ENCODE measurements at places on chromosomes 3 and 15.

GRCh38 chr3:114351123-114351821, 57.4 kb downstream of the TIGIT start:
- DNase-seq, result no peak

- no peak for DNase-seq
Observed at GRCh38 chr15:56356616-56357015, 8.6 kb upstream of the TEX9 start.

GRCh38 chr15:31040611-31041010, 49.2 kb upstream of the MTMR10 start:
- no peak for DNase-seq

- no peak for DNase-seq
Observed at GRCh38 chr15:47669221-47669620, 48.1 kb upstream of the SEMA6D start.

GRCh38 chr3:29978036-29978435, 628.4 kb upstream of the TGFBR2 start:
- no peak for DNase-seq

- no peak for DNase-seq
Observed at GRCh38 chr15:78360367-78360801, 20.2 kb downstream of the CRABP1 start.

DNA sequence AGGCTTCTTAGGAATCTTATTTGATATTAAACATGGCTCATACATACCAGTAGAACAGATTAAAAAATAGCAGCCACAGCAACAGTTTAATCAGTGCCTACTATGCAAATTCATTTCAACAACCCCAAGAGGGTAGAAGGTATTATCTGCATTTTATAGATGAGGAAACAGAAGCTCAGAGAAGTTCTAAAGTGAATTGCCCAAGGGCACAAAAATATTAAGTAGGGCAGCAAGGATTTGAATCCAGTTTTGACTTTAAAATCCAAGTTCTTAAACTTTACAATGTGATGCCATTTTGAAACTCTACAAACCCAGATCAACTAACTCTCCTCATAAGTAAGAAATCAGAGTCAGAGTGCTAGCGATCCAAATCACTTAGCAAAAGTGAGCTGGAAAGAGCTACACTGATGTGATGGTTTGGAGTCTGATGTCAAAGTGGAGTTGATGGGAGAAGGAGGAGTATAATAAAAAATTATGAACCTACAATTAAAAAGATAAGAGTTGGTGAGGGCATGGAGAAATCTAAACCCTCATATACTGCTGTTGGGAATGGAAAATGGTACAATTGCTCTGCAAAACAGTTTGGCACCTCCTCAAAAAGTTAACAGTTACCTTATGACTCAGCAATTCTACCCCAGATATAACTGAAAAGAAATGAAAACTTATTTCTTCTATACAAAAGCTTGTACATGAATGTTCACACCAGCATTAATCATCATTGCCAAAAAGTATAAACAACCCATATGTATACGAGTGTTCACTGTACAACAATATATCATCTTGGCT, 51.0 kb upstream of the PLXND1 start:
- no peak for DNase-seq

GRCh38 chr3:126465928-126466544, 9.7 kb downstream of the ZXDC start:
- DNase-seq, result peak; percentile 58

DNA sequence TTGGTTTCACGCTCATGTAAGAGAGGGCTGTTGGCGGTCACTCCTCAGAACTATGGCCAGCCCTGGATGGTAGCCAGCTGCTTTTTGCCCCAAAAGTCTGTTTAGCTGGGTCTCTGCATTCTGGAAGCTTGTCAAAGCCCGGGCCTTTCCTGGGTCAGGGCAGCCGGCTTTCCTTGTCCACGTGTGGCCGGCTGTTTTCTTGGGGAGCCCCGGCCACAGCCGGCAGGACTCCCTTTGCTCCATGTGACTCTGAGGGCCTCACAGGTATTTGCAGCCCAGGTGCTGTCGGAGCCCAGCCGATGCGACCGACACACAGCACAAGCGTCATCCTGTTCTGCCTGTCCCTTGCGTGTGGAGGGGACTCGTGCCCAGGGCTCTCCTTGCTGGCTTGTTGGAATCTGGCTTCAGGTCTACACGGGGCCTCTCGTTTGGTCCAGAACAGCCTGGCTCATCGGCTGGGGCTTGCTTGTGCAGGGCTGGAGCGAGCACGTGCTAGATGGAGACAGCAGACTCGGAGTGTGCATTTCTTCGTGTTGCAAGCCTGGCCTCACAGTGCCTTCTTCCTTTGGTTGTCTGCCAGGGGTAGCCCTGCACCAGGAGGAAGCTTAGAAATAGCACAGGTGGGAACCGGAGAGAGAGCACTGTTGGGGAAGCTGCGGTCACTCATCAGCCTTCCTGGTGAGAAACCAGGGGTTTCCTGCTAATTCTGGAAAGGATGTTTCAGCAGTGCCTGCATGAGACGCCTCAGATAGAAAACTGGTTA, 51.5 kb downstream of the PGPEP1L start:
- DNase-seq, result peak; percentile 53

- no peak for DNase-seq
Observed at GRCh38 chr3:152609891-152610290, 225.0 kb upstream of the P2RY1 start.

- DNase-seq, result no peak
Observed at GRCh38 chr3:63918321-63918720, 6.1 kb upstream of the SCAANT1 start.

DNA sequence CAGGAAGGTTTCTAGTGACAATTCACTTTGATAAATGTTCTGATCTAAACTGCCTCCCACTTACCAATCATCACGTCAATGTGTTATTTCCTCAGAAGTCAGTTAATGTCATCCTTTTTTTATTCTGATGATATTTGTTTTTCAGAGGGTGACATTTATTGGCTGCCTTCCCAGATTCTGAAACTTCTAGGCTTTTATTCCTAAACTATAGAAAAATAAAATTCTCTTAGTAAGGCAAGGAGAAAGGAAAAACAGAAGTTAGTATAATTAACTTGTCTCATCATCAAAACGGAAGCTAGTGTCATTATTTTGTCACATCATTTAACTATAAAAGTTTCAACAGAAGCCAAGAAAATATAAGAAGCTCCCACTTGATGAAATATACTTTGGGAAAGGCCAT, 100.0 kb upstream of the C3orf80 start:
- DNase-seq, result no peak

GRCh38 chr3:141151439-141151838, 80.2 kb upstream of the PXYLP1 start:
- peak; percentile 53 for DNase-seq

DNA sequence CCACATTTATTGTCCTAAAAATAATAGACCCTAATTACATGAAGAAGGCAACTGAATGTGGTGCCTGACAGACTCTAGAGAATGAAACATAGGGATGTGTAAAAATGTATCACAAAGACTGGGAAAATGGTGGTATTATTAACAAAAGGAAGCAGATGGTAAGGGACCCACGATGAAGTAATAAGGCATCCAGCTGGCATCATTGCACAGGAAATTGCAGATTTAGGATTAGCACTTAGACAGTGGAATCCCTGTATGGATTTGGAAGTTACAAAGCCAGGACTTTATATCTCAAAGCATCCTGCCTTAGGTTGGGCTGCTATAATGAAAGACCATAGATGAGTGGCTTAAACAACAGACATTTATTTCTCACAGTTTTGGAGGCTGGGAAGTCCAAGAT, 104.3 kb downstream of the PPM1L start:
- DNase-seq, result no peak

DNA sequence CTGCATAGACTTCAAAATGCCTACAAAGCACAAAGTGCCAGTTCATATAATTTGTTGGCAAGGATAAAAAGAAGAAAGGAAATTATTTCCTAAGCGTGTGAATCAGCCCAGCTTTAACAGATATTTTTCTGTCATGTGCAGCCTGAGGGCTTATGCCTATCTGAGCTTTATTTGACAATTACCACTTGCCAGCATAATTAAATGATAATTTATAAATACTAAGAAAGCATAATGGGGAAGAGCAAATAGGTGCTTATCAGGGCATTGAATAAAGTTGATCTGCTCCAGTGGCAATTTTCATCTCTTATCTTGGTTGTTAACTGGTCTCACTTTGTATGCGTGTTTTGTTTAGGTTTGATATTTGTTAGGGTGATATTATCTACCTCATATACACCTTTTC, 313.4 kb upstream of the DNAJC19 start:
- DNase-seq, result no peak

GRCh38 chr3:27800261-27800660, 78.1 kb upstream of the EOMES start:
- no peak for DNase-seq

- no peak for DNase-seq
Observed at GRCh38 chr3:377158-377561, 180.6 kb downstream of the CHL1 start.

DNA sequence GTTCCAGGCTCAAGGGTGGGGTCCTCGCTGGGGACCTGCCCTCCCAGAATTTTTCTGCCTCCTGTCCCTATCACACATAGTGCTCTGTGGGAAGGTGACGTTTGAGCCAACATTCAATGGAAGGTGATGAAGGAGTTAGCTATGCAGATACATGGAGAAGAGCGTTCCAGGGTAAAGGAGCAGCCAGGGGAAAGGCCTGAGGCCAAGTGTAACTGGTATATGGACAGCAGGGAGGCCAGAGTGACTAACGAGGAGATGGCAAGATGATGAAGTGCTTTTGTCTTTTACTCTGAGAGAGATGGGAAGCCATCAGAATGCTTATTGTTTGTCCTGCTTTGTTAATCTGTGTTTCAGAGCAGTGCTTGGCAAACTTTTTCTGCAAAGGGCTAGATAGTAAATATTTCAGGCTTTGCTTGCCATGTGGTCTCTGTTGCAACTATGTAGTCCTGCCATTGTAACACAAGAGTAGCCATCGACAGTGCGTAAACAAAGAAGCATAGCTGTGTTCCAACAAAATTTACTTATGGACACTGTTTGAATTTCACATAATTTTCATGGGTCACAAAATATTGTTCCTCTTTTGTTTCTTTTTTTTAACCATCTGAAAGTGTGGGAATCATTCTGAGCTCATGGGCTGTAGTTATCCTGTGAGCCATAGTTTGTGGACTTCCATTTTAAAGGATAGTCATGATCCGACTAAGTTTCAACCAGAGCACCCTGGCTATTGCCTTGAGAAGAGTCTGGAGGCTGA, 25.8 kb upstream of the PIAS1 start:
- no peak for DNase-seq

- DNase-seq, result no peak
Observed at GRCh38 chr15:50148362-50148963, 29.4 kb upstream of the ATP8B4 start.

DNA sequence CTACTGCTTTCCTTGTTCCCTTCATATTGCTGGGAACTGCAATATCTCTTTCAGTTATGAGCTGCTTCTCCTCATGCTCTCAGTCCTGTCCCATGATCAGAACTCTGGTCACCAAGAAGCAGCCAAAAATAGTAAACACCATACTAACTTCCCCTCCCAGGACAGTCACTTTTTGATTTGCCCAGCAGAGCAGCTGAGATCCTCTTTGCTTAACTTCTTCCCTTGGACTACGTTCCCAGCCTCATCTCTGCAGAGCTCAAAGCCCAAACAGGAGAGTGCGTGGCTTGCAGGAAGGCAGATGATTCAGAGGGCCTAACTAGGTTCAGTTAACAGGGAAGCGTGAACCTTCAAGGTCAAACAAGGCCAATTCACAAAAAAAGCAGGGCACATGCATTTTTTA, 153.2 kb downstream of the CTNNB1 start:
- no peak for DNase-seq

DNA sequence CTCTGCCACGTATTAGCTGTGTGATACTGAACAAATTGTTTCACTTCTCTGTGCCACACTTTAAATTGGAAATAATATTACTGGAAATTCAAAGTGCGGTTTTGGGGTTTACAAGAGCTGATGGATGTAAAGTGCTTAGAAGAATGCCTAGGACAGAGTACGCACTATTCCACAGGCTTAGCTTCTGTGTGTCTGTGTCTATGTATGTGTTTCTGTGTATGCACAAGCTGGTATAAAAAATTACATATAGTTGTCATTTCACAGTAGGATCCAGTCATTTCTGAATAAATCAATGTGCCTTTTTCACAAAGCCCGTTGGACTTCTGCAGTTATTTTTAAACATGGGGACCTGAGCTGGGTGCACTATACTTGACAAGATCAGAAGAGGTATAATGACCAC, 370.4 kb downstream of the TUSC7 start:
- no peak for DNase-seq

DNA sequence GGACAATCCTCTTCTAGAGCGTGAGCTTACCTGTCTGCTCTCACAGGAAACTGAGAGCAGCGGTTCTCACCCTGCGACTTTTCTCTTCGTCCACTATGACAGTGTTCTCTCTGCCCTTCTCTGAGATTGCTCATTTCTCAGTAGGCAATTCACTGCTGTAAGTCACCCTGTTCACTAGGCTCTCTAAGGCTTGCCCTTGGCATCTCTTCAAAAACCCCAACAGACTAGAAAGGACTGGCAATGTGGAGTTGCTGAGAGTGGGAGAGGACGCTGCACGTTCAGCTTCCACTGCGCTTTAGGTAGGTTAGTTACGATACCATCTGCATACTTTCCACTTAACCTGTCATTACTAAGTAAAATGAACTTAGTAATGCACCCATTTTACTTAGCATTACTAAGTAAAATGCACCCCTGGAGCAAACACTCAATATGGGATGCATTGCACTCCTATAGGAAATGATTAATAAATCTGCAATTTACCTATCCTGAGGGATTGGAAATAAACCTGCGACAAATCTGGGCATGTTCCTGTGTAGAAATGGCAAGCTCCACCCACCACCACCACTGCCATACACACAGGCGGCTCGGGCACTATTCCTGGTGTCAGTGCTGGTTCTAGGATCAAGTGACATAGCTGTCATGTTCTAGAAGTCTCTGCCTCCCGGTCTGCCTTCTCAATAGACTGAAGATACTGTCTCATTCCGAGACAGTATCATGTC, 21.4 kb downstream of the XPC start:
- DNase-seq, result no peak

DNA sequence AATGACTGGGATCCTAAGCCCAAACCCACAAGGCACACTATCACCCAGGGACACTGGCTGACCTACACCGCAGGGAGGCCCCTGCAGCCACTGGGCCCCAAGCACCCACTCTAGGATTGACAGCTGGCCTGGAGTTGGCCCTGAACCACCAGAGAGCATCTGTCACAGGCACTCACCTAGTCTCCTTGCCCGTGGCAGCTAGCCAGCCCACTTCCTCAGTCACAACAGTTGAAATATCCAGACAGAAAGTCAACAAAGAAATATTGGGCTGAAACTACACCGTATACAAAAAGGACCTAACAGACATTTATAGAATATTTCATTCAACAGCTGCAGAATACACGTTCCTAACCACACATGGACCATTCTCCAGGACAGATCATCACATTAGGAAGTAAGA, 5.2 kb upstream of the SPINK8 start:
- no peak for DNase-seq

DNA sequence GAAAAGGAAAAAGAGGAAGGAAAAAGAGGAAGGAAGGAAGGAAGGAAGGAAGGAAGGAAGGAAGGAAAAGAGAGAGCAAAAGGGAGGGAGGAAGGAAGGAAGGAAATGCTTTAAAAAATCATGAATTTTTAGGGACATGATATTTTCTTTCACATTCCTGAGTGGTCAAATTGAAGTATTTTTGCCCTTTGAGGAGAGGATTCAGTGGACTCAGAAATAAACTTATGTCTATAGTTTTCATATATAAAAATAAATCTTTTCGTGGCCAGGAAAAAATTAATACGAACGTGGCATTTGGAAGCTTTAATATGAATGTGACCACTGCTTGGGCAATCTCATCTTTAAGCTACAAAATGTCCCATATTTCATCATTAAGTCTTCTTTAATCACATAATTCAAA, 183.0 kb upstream of the TMCO5A start:
- no peak for DNase-seq
